SIG-M5 (cell line): ENCODE measurements at places on chromosomes 1 and 21.

DNA sequence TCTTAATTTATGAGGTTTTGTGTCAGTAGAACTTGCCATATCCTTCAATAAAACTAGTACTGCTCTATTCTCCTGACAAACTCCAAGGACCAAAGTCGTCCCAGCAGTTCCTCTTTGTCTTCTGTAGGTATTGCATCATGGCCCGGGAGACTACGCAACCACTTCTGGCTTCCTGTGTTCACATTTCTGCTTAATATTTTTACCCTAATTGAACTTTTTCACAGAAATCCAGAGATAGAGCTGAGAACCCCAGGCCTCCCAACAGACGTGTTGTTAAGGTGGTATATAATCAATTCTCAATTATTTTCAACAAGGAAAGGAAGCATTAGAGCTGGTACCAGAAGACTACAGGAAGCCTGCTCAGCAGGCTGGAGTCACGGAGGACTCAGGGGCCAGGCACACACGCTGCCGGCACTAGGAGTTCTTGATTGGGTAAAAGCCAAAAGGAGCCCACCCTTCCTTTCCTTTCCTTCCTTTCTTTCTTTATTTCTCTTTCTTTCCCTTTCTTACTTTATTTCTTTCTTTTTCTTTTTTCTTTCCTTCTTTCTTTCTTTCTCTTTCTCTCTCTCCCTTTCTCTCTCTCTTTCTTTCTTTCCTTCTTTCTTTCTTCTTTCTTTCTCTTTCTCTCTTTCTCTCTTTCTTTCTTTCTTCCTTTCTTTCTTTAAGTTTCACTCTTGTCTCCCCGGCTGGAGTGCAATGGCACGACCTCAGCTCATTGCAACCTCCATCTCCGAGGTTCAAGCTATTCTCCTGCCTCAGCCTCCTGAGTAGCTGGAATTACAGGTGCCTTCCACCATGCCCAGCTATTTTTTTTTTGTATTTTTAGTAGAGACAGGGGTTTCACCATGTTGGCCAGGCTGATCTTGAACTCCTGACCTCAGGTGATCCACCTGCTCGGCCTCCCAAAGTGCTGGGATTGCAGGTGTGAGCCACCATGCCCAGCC is 173.7 kb downstream of the ZBTB18 start:
- DNase-seq, result peak; percentile 78

GRCh38 chr21:36696390-36697059 is 2.4 kb upstream of the SIM2 start:
- no peak for DNase-seq

GRCh38 chr1:22959545-22960360 is 12.9 kb downstream of the LACTBL1 start:
- no peak for DNase-seq

DNA sequence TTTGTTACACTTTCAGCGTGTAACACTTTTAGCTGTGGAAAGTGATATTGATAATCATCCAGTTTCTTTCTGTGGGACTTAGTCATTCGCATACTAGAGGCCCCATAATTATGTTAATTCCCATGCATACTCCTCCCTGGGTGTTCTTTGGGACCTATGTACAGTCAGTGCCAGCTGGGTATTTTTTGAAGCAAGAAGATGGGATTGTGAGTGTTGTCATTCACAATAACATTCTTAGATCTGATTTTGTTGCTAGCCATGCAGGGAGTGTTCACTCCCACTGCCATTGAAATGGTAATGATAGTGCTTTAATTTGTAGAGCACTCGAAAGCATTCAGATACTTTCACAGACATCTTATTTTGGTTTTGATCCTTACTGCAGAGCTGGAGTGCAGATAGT is 11.6 kb downstream of the SARS1 start:
- no peak for DNase-seq

GRCh38 chr1:29349871-29350491 is 113.7 kb downstream of the PTPRU start:
- no peak for DNase-seq
